Stimulated activated CD4-positive, alpha-beta T cell treated with anti-CD3 and anti-CD28 coated beads, Interleukin-1b, Interleukin-23, amount 100 ng/mL, for 1 hour (primary cell): ENCODE measurements at places on chromosomes 1 and 21.

DNA sequence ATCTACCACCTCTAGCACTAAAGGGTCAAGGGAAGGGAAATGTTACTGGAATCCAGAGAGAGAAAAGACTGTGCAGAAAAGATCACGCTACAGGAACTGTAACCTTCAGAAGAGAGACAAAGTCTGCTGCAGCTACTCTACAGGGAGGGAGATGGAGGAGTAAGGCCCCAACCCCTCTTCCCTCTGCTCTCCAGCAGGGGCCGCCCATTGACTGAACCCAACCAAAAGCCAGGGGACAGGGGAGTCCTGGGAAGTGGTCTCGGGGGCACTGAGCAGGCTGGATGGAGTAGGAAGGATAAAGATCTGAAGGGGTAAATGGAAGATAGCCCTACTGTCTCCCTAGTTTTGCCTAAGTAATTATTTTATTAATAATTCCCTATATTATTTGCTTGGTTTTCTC is 72.8 kb upstream of the NR5A2 start:
- no peak for DNase-seq

DNA sequence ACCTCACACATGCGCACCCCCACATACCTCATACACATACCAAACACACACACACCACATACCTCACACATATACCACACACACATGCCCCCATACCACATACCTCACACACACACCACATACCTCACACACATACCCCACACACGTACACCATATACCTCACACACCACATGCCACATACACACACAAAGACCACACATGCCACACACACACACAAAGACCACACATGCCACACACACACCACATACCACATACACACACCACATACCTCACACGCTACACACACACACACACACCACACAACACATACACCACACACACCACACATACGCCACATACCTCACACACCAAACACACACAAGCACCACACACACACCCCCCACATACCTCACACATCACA is 30.0 kb downstream of the HIVEP3 start:
- DNase-seq, result no peak

DNA sequence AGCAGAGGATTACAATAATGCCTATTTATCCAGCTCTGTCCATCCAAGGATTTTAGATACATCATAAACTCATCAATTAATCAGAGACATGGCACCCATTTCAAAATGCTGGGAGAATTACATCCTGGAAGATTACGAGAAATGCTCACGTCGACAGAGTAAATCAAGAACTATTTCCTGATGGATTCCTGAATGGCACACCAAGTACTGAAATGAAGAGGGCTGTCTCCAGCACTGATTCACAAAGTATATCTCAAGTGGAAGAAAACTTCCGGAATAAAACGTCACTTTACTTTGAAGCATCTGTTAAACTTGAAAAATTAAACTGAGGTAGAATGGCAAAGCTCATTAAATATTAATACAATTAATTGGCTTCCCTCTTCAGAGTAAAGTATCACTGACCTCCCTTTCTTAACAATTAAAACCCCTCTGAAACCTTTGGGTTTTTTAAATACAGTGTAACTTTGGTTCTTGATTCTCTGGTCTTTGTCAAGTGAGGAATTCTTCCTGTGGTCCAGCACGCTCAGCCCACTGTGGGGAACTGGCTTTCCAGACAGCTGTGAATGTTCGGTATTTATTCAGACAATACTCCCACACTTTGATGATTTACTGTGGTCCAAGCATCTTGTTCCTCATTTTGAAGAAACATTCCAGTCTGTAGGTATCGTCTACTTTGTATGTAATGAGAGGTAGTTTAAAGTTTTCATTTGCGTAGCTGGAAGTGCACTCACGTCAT is 288.0 kb downstream of the NFIA start:
- no peak for DNase-seq

DNA sequence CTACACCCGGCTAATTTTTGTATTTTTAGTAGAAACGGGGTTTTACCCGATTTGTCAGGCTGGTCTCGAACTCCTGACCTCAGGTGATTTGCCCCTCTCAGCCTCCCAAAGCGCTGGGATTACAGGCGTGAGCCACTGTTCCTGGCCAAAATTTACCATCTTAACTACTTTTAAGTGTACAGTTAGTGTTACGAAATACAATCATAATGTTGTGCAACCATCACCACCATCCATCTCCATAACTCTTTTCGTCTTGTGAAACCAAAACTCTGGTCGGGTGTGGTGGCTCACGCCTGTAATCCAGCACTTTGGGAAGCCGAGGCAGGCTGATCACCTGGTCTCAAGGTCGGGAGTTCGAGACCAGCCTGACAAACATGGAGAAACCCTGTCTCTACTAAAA is 14.1 kb upstream of the ZBTB40 start:
- no peak for DNase-seq
